CD4-positive, alpha-beta T cell treated with Interleukin-15 for 4 hours (primary cell): ENCODE measurements at places on chromosomes 6 and 20.

DNA sequence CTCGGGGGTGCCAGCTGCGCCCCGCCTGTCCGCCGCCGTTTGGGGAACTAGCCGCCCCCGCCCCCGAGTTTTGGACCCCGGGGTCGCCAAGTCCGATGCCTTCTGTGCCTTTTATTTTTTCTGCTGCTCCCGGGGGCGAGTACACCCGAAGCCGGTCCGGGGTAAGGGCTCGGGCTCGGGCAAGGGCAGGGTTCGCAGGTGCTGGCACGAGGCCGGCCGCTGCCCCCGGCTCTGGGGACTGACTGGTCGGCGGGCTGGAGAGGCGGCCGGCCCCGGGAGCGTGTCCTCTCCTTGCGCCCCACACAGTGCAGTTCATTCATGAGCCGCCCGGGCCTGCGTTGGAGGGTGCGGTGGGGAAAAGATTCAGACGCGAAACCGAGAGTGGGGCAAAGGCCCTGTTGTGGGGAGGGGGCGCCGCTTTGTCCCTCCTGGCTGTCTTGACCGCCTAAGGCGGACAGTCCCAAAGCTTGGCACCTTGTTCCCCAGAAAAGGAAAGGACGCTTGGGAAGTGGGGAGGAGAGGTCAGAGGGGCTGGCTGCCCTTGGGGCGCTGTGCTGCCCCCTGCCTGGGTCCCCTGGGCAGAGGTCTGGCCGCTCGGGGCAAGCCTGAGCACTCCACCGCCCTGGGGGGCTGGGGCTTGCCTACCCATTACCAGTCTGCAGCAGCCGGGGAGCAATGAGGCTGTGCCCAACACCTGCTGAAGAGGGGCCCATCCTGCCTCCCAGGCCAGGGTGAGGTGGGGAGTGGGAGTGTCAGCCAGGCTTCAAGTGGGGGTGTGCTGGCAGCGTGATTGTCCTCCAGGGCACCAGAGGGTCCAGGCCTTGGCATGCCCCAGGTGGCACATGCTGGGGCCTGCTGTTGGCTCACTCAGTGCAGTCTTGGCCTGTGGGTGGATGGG lies 915 bp downstream of the TMEM63B start:
- DNase-seq = no peak

- DNase-seq = no peak
These were observed 402.0 kb downstream of the MAFB start for GRCh38 chr20:40286975-40287531.

DNA sequence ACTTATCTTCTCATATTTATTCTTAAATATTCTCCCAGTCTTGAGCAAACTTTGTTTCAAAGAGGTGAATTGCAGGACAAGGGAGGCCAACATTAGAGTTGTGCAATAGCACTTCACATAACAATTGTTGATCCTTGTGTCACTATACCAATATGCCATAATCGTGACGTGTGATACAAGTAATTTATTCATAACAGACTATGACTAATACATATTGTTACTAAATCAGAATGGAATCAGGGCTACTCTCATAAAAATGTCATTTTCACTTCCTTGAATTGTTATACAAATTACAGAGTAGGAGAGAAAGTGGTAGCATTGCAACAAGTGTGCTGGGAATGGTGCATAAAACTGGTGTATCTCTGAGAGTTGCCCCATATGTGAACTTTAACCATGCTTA lies 37.2 kb upstream of the PLCB1 start:
- DNase-seq = no peak

- DNase-seq = no peak
These were observed 135.3 kb upstream of the DEFB112 start for GRCh38 chr6:50185006-50185405.

- DNase-seq = no peak
These were observed 90.4 kb downstream of the BMP2 start for GRCh38 chr20:6857927-6858326.

- DNase-seq = no peak
These were observed 13.7 kb downstream of the SOD2 start for GRCh38 chr6:159679091-159680077.

DNA sequence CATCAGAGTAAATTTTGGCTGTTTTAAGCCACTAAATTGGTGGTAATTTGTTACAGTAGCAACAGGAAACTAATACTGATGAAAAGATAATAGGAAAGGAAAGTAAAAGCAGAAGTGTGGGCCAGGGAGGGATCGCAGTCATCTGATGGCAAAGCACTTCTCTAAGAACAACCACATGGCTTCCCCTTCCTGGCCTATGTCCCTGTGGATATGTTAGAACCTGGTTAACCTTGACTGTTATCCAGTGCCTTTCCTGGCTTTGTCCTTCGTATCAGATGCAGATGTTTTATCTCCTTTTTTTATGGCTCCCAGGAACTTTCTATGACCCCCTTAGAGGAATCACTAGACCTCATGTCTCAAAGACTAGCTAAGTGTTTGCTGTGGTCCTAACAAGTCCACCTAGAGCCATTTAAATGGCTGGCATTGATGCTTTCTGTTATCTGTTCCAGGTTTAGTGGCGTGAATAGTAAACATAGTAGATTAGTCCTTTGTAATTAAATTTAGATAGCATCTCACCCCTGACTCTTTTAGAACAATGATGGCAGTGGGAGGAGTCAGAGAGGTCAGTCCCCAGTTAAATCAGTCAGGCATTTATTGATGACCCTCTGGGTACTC lies 79.2 kb upstream of the PHACTR2 start:
- peak; percentile 40 for DNase-seq

DNA sequence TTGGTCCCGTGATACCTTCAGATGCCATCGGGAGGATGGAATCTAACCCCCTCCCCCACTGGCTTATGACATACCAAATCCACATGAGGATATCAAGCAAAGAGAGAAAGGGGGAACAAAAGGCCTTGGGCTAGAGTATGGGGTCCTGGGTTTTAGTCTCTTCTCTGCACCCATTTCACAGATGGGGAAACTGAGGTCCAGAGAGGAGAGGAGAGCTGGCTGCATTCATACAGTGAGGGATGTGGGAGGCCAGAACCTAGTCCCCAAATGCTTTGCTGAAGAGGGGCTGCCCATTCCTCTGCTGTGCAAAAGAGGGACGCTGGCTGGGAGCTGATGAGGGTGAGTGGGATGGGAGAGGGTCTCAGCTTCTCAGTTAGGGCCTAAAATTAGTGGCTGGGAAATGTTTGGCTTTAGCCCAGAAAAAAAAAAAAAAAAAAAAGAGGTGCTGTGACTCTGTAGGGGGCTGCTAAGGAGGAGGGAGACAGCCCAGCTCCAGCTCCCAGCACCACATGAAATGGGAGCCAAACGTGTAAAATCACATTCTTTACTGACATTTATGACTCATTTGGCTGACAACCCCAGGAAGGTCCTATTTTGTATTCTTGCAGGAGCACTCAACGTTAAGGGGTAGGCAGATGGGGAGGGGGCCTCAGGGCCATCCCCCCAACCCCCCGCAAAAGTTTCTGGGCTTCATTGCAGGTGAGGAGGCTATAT lies 11.9 kb downstream of the XKR7 start:
- no peak for DNase-seq

DNA sequence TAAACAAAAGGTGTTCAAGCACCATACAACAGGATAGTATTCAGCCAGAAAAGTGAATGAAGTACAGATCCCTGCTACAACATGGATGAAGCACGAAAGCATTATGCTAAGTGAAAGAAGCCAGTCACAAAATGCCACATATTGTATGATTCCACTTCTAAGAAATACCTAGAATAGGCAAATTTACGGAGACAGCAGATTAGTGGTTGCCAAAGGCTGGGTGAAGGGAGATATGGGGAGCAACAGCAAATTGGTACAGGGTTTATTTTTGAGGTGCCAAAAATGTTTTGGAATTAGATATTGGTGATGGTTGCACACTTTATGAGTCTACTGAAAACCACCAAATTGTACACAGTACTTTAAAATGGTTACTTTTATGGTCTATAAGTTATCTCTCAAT lies 23.2 kb downstream of the MAP3K5 start:
- no peak for DNase-seq

DNA sequence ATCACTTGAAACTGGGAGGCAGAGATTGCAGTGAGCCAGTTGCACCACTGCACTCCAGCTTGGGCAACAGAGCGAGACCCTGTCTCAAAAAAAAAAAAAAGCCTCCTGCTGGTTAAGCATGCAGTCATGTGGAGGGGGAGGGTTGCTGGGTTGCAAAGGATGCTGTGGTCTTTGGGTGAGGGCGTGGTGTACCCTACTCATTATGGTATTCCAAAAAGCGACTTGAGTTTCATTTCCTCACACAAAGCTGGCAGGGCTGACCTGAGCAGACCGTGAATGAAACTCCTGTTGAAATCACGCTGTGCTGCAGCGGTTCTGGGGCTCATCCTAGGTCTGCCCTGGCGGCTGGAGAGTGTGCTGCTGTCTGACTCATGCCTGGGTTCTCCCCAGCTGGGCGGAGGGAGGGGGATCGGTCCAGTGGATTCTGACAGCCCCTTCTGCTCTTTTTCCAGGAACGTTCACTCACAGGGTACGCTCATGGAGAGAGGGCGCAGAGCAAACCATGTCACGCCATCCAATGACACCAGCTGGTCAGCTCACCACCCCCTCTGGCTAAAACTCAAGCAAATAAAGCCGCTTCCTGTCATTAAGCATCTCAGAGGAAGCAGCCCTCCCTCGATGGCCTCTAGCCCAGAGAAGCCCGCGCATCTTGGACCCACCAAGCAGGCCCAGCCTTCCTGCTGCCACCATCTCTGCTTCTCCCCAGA lies 166.2 kb downstream of the SCML4 start:
- DNase-seq = peak; percentile 32

DNA sequence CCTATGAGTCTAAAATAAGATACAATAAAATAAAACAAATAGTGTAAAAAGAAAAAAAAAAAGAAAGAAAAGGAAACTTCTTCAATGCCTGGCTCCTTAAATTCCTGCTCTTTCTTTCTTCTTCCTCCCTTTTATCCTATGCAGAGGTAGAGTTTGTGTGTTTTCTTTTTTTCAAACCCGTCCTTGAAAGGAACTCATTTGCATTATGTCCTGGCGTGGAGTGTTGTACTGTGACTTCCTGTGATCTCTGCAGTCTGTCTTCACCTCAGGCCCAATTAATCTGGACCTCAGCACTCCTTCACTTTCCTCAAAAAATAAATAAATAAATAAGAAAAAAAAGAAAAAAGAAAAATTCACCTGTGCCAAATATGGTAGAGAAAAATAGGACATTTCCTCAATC lies 541.9 kb upstream of the SPTLC3 start:
- DNase-seq = no peak

- no peak for DNase-seq
These were observed 258.8 kb downstream of the SMOC2 start for GRCh38 chr6:168699631-168700295.

- no peak for DNase-seq
These were observed 37.8 kb downstream of the PTPN1 start for GRCh38 chr20:50547964-50548363.

DNA sequence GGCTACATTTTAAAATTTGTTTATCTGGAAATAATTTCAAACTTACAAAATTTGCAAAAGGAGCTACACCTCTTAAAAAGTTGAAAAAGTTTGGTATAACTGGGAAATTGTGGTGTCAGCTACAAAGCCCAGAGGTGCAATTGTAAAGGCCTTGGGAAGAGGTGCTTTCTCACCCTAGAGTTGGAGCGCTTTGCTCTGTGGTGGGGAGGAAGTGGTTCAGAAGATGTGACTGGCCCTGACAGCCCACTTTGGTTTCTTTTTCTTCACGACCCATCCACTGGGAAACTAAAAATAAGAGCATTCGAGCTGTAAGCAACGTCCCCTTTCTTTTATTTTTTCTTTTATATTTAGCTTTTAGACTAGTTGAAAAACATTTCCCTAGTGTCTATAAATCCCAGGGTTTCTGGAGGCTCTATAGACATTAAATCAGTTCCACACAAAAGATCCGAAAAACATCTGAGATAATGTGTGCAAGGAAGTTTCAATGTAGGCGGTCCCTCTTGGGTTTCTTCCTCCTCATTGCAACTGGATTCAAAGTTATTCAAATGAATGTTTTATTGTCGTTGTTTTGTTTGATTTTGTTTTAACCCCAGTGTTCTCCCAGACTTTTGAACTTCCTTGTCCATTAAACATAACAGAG lies 397.8 kb downstream of the KIF16B start:
- no peak for DNase-seq

GRCh38 chr6:11718463-11718862 lies 60.1 kb downstream of the ADTRP start:
- DNase-seq = no peak

DNA sequence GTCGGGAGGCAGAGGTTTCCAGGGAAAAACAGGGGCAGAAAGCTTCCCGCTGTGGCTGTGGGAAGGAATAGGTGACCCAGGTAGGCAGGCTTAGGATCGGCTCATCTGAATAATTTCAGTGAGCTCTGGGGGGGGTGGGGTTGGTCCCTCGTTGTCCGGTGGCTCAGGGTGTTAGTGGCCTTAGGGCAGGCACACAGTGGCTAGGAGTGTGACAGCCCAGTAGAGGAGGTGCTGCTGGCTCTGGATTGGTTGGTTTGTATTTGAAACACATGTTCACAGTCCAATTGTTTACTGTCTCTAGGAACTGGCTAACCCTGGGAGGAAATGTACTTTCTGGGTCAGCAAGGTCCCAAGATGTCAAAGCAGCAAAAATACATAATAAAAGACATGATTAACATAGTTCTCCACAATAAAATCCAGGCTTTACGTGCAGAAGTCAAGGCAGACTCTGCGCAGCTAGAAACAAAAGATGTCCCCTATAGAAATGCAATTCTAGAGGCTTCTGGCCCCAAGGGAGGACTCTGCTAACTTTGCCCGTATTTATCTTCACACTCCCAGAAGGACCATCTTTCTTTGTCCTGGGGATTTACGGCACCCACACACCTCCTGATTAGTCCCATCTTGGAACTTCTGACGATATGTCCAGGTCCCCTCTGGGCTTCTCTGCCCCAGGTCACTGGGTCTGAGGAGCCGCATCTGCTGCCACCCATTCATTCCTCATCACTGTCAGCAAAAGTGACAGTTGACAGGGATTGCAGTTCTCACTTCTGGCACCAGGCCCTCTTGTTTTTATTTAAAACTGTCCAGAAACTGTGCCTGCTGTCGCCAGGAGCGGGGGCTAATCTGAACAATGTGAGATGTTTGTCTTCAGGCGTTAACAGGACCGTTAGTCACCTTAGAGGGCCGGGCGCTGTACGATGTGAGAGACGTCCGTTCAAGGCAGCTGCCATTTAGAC lies 18.7 kb downstream of the MOCS3 start:
- no peak for DNase-seq

DNA sequence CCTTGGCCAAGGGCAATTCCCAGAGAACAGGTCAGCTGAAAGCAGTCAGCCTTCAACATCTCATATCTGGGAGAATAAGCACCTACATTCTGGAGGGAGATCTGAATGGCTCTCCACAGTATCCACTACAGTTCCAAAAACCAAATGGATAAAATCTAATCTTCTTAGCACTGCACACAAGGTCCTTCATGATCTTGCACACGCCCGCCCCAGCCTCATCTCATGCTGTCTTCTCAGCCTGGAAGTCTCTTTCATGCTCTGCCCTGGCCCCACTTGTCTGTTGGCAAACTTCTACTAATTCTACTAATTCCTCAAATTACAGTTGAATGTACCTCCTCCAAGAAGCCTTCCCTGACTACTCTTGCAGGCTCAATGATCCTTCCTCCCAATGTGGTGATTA lies 1.8 kb upstream of the TTBK1 start:
- no peak for DNase-seq

GRCh38 chr6:107564589-107564951 lies 74.7 kb downstream of the SOBP start:
- no peak for DNase-seq

- DNase-seq = no peak
These were observed 252.0 kb downstream of the TBX18 start for GRCh38 chr6:84512391-84512790.

- no peak for DNase-seq
These were observed 5.5 kb upstream of the PROCR start for GRCh38 chr20:35166242-35166830.
